CD4-positive, alpha-beta T cell treated with Interleukin-17A for 1 hour (primary cell): ENCODE measurements at places on chromosomes 5 and 9.
A peak's percentile ranks its signal among the peaks of the same experiment; 100 is the strongest.

DNA sequence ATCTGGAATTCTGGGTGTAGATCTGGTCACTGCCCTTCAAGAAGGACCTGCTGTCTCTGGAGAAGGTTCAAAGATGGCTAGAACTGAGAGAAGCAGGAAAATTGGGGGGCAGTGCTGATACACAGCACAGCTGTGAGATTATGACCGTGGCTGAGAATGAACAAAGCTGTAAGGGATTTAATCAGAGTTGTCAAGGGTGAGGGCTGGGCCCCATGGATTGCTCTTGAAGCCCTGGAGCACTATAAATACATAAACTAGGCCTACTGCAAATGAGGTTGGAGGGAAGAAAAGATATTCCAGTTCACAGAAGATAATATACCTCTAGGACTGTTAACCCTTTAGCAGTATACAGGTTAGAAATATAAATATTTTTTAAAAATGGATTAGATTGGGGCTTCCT lies 86.3 kb upstream of the KLF9 start:
- no peak for DNase-seq

DNA sequence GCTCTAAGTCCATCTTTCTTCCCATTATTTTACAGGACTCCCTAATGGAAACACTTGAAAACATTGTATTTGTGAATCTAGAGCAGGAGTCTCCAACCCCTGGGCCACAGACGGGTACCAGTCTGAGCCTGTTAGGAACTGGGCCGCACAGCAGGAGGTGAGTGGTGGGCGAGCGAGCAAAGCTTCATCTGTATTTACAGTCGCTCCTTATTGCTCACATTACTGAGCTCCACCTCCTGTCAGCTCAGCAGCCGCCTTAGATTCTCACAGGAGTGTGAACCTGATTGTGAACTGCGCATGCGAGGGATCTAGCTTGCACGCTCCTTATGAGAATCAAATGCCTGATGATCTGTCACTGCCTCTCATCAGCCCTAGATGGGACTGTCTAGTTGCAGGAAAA lies 111.0 kb downstream of the MED27 start:
- no peak for DNase-seq

- no peak for DNase-seq
Observed at GRCh38 chr5:125776656-125777139, 646.5 kb upstream of the GRAMD2B start.

DNA sequence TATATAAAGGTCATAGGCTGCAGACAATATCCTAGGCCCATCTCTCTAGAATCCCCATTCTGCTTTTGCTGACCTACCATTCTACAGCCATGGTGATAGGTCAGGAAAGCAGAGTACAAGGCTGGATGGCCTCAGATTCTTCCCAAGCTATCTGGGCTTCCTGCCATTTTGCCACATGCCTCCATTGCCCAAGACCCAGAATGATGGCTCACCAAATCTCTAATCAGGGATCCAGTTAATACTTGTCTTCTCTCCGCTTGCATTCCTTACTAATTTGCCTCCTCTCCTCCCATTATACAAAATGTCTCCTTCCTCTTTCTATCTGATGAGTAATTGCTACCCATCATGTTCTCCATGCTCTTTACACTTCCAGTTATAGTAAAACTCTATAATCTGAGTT lies 22.7 kb upstream of the NDUFS4 start:
- no peak for DNase-seq

DNA sequence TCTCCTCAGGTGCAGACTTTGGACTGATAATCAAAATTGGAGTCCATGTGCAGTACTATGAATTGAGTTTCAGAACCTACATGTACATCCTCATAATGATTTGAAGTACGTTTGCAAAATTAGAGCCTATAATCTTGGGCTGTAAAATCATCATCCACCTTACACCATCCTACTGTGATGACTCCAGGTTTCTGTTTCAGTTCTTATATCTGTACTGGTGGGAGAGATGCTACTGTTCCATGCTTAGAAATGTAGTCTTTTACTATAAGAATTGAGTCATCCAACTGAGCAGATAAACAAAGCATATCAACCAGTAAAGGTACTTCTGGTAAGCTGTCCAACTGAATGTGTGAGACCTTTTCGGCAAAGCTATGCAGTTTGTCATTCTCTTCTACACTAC lies 586.3 kb upstream of the FAM174A start:
- DNase-seq: no peak

GRCh38 chr9:126058011-126058531 lies 268.6 kb upstream of the MVB12B start:
- DNase-seq: no peak

- DNase-seq: no peak
Observed at GRCh38 chr9:70283848-70284247, 25.1 kb downstream of the SMC5 start.

DNA sequence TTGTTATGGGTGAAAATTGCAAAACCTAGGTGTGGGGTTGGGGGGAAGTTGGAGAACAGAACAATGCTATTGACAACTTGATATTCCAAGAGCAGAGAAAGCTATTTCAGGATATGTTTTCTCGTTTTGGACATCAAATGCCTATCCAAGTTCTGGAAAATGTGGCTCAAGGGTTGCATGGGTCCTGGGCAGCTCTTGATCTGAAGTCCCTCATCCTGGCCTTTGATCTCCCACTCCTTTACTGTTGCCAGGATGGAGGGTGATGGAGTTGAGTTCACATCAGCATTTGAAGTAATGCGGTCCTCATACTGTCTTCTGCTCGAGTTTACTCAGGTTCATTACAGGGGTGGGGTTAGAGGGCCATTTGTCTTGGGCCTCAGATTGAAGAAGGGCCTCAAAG lies 76.9 kb upstream of the RPS23 start:
- DNase-seq: no peak

DNA sequence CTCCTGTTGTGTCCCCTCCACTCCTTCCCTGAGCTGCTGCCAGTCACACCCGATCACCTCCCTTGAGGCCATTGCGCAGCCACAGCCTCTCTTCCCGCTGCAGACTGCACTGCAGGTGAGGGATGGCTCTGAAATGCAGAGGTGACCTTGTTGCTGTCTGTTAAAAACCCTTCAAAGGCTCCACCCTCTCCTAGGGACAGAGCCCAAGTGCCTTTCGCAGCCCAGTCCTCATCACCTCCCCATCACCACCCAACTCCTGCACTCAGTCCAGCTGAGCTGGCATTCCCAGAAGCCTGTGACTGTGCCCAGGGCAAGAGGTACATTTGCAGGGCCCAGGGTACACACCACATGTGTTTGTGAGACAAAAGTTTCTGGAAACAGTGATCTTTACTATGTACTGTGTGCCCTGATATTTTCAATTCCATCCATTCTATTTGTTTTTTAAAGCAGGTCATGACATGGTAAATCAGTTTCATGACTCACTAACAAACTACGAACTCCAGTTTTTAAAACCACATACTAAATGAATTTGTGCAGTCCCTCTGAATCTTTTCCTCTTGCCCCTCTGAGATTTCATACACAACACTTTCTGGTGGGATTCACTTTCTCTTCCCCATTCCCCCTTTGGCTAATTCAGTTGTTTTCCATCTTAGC lies 73.0 kb upstream of the SPOCK1 start:
- no peak for DNase-seq

- no peak for DNase-seq
Observed at GRCh38 chr9:72955571-72955970, 2.7 kb upstream of the ALDH1A1 start.

DNA sequence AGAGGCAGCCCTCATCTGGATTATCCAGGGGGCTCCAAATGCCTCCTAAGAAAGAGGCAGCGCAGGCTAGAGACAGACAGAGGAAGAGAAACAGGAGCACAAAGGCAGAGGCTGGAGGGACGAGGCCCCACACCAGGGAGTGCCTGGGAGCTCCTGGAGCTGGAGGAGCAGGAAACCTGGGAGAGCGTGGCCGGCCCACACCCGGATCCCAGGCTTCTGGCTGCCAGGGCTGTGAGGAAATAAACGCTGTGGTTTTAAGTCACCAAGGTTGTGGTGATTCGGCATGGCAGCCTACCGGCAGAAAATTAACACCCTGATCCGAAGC lies 165.5 kb downstream of the OLFM1 start:
- DNase-seq: no peak

GRCh38 chr5:173319646-173320045 lies 8.6 kb downstream of the STC2 start:
- DNase-seq: no peak

DNA sequence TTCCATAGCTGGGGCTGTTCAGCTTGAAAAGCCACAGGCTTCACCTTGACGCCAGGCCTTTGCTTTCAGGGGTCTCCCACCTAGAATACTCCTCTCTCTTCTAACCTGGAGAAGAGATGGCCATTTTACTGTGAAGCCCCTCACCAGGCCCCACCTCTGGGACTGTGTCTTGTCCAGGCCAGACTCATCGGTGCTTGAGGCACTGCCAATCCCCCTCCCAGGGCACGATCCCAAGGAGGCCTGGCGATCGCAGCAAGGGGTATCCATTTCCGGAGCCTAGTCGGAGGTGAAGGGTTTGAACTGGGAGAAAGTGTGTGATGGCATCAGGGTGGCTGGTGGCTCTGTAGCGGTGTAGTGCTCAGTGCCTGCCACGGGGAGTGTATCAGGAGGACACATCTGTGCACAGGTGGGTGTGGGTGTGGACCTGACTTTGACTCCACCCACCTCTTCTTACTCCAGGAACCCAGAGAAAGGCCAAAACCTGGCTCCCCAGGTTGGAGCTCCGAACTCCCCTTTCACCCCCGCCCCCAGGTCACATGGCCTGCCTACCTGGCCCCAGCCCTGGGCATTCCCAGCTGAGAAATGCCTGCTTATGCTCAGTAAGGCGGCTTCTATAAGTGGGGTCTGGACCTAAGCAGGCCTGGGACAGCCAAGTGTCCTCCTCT lies 27.4 kb upstream of the ENHO start:
- no peak for DNase-seq

- DNase-seq: peak; percentile 68
Observed at GRCh38 chr5:94849821-94850736, 231.6 kb downstream of the SLF1 start.

DNA sequence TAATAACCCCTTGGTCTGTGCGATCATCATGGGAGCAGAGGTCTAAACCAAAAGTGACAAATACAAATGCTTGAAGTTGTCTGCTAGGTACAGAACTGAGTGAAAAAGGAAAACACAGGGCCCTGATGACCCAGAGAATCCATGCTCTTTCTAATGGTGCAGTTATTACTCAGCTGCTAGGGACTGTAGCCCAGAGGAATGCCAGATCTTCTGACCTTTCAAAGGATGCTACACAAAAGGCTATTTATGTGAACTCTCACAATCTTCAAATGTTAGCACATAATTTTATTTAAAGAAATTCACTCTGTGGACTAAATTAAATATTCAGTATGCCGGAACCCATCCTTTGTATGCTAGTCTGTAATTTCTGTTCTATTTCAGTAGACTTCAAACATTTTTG lies 79.9 kb downstream of the PRR16 start:
- DNase-seq: no peak

- DNase-seq: no peak
Observed at GRCh38 chr9:72039532-72039931, 20.9 kb downstream of the C9orf57 start.

DNA sequence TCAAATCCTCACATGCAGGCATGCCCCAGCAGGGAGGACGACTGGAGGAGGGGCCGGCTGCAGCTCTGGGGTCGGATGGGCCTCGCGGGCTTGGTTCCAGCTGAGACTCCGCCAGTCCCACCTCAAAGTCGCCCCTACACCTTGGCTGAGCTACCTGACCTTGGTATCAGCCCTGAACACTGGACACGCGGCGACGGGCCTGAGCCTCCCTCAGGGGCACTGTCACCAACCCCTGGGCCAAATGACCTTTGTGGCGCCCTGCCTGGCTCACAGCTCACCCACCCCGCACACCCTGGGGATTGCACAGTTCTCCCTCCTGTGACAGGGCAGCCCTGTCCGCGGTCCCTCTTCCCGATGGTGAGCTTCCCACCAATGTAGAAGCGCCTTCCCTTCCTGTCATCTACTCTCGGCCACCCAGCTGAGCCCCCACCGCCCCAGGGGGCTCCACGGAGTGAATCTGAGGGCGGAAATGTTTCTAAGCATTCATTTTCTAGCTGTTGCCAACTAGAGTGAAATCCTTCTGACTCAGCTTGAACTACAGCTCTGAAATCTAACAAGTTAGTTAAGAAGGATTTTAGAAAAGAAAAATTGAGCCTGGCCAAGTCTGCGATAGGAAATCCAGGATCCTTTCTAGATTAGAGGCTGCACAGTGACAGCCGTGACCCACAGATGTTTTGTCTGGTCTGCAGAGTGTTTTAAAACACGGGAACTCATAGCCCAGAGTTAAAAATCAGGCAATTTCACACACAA lies 138.9 kb upstream of the PHYKPL start:
- no peak for DNase-seq

DNA sequence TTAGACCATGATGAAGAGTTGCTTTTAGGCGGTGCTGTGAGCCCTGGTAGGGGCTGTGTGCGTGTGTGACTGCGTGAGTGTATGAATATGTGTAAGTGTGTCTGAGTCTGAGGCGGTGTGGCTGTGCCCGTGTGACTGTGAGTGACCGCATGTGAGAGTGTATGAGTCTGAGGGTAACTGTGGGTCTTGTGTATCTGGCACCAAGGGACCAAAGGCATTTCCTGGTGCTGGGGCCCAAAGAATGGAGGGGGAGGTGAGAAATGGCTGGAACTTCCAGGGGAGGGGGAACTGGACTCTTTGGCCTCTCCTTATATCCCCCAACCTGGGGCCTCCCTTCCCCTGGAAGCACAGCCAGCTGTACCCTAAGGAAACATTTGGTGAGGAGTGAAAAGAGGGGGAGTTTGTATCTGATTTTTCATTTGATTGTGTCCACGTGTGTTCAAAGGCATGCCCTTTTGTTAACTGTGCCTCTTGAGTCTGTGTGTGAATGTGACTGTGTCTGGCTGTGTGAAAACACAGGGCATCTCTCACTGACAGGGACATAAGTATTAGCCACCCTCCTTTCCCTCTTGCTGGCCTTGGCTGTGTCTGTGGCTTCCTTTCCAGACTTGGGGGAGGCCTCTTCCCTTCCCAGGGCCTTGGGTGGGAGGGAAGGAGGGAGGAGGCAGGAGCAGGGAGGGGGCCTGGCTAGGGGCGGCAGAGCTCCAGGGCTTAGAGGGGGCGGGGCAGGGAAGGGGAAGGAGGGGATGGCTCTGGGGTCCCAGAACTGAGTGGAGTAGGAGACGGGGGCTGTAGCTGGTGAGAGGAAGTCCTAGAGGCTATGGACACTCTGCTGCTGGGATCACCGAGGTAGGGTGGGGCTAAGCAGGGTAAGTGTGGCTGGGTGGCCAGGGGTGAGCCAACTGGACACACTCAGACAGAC lies 1.4 kb downstream of the IL11RA start:
- no peak for DNase-seq

GRCh38 chr9:70195456-70195855 lies 63.3 kb upstream of the SMC5 start:
- no peak for DNase-seq

DNA sequence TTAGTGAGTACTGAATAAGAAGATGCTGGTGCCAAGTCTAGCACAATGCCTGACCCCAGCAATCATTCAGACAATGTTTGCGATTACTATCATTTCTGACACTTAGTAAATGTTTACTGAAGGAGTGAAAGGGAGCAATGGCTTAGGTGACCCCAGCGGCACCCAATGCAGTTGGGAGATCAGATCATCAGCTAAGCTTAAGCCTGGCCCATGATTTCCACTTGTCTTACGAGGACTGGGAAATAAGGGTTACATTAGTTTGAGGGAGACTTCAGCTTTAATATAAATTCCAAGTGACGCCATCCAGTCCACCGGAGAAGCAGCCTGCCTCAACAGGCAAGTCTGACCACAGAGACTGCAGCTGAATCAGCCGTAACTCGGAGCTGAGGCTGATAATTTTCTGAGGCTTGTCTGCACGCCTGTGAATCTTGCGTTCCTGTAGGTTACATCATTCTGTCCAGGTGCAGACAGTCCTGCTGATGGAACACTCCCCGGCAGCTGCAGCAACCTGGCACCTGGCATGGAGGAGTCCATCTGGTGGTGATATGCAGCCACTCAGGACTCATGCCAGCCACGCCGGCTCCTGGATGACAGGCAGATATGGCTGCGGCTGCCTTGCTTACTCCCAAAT lies 34.9 kb upstream of the FGF1 start:
- no peak for DNase-seq
